ENCODE measurements at places on chromosomes 4 and X.

GRCh38 chrX:100217547-100217946 is 192.5 kb downstream of the PCDH19 start:
- DNase-seq = no peak

GRCh38 chr4:42671431-42672194 is 14.7 kb upstream of the ATP8A1 start:
- peak; percentile 24 for DNase-seq

DNA sequence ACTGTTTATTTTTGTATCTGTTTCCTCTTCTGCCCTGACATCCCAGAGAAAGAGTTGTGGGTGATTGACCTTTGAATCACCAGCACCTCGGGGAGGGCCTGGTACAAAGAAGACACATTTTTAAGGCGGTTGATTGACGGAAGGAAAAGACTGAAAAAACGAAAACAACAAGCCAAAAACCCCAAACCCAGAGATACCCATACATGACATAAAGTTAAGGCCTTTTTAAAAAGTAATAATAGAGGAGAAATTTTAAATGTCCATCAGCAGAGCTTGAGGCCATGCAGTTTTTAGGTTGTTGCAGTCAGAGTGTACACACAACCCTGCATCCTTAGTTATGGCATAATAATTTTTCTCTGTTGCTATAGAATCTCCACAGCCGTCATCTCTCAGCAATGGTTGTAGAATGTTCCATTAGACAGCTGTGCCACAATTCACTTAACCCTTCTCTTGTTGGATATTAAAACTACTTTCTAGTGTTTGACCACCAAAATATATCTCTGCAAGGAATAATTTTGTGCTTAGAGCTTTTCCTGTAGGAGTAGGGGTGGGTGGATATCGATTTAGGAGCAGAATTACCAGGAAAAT is 110.2 kb downstream of the GNL3L start:
- no peak for DNase-seq

DNA sequence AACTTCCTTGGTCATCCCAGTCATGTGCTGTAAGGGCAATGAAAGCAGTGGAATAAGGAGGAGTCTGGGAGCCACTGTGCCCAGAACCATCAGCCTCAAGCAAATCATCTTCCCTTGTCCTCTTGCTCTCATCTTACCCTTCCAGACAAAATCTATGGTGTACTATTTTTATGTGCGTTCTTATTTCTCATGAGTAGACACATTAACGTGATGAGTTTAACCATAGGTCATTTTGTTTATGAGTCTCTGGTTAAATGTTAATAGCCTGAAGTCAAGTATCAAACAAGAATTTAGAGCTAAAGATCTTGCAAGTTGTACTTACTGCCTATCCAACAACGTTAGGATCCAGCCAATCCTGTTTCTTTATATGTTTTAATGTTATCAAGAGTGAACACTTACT is 495.3 kb downstream of the SPRY1 start:
- no peak for DNase-seq

DNA sequence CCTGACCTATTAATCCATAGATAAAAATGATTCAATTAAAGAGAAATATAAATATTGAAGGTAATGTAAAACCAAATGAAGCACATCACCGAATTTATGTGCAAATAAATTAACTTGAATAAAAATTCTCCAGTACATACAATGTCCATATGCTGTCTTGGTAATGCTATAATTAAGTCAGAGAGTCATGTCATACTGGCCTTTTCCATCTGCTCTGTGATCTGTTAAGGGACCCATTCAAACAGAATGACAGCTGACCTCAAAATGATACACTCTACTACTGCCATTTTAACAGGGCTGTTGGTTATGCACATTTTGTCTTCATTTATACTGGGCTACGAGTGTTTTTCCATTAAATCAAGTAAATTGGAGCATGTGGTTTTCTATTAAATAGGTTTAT is 99.3 kb downstream of the TEX13A start:
- no peak for DNase-seq

DNA sequence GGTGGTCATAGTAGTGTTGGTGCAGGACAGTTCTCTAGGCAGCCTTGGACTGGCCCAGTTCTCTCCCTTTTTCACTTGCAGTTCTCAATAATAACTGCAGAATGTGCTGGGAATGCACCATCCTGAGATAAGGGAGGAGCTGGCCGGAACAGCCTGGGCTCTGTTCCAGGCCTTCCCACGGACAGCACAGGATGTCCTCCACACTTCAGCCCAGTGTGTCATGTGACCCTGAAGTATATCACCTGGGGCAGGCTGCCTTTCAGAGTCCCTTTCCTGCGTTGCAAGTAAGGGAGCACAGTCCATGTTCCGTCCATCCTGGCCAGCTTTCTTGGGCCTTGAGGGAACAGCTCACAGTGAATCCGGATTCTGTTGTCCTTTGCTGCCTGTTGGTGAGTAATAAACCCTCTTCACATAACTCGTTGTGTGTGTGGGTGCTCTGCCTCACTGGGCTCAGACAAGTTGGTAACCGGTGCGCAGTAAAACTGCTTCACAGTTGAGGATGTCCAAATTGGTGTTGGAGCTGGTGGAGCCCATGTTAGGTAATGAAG is 32.3 kb upstream of the BBS12 start:
- no peak for DNase-seq

DNA sequence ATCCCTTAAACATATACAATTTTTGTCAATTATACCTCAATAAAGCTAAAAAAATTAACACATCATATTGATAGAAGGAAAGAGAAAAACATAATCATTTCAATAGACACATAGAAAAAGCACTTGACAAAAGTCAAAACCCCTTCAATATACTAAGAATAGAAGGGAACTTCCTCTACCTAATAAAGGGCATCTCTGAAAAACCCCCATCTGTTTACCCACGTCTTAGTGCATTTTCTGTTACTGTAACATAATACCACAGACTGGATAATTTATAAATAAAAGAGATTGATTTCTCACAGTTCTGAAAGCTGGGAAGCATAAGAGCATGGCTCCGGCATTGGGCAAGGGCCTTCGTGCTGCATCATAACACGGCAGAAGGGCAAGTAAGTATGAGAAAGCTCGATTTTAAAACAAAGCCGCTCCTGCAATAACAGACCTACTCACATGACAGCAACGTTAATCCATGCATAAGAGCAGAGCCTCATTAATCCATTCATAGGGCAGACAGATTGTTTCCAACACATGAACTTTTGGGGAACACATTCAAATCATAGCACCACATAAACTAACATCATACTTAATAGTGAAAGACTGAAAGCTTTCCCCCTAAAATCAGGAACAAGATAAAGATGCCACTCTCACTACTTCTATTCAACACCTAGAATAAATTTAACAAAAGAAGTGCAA is 15.7 kb downstream of the STEEP1 start:
- no peak for DNase-seq

- DNase-seq = no peak
These were observed 537.8 kb upstream of the BOD1L1 start for GRCh38 chr4:14165222-14165920.
